ENCODE measurements at places on chromosomes 12 and 14.

GRCh38 chr12:71945121-71945520 is 6.5 kb downstream of the TPH2 start:
- DNase-seq: no peak

DNA sequence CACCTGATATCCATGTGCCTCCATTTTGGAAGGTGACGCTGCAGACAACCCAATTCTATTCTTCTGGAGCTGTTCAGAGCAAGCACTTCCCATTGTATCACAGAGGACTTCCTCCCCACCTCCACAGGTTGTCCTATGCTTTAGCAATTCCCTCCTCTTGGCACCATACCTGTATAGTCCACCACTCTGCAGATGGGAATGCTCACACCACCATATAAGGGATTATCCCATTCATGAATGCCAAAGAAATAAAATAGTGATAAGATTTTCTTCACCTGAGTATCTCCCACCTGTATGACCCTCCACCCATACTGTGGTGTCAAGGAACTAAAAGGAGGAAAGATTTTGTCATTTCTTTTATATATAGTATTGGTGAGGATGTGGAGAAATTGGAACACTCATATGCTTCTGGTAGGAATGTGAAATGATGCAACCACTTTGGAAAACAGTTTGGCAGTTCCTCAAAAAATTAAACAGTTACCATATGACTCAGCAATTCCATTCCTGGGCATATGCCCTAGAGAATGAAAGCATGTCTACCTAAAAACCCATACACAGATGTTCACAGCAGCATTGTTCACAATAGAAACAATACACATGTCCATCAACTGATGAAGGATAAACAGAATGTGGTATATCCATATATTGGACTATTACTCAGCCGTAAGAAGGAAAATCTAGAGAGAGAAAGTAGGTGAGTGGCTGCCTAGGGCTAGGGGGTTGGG is 75.2 kb downstream of the FIGNL2 start:
- DNase-seq: no peak

- no peak for DNase-seq
These were observed 95.1 kb downstream of the CAND1 start for GRCh38 chr12:67364228-67364627.

DNA sequence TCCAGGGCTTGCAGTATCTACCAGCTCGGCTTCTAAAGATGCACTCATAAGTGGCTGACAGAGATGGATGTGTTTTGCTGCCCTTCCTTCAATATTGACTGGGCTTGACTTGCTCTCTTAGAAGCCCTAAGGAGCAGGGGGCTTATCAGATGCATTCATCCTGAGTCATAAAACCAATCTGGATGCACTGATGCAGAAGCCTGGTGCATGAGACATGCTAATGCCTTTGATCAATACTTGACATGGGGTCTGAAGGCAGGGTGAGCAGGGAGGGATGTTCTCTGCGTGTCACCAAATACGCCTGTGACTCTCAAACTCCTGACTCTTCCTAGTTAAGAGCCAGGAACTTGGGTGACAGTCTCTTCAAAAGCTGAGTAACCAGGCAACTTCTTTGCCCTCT is 77.8 kb upstream of the HSPB8 start:
- DNase-seq: no peak

DNA sequence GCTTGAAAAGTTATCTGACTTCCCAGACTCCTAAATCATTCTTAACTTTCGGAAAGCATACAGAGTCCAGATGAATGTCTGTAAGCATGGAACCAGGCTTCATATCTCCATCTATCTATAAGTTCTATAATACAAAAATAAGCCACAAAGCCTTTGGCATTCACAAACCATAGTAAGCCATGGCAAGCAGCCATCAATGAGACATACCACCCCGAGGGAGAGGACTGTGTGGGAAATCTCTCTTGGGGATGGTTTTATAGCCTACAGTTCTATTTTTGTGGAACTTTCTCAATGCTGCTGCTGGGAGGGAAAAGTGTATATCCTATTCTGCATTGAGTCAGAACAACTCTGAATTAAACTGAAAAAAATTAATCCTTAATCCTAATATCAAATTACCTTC is 20.4 kb downstream of the EGLN3 start:
- DNase-seq: no peak

DNA sequence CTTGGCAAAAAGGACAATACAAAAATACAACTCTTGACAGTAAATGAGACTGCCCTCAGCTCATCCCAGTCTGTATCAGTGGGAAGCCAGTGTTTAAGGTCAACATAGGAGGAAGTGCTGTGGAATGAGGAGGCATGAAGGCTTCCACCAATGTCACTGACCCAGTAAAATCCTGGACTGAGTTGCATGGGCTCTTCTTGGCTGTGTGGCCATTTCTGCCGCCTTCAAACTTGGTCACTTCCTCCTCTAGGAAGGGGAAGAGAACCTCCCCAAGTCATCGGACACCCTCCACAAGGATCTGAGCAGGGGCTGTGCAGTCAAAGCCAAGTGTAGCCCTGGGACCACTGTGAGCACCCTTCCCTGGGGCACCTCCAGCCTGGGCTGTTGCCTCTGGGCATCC is 11.9 kb downstream of the GPR68 start:
- DNase-seq: no peak

DNA sequence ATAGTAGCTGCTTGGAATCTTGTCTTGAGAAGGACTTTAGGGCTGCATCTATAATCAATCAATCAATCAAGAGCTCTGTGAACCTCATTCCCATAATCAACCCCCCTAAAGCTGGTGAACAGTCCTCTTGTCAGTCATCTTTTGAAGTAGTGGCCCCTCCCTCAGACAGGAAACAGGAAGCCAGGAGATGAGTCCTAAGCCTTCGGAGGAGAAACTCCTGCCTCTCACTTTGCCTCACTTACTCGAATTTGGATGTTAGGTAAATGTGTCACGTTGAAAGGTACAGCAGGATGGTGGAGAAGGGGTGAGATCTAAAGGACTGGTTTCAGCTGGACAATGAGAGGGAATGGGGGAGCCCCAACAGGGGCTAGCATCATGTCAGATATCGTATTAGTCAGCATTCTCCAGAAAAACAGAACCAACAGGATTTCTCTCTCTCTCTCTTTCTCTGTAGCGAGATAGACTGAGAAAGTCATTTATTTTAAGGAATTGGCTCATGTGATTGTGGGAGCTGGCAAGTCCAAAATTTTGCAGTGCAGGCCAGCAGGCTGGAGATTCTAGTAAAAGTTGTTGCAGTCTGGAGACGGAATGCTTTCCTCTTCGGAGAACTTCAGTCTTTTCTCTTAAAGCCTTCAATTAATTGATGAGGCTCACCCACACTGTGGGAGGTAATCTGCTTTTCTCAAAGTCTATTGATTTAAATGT is 144.4 kb upstream of the PWP1 start:
- DNase-seq: no peak

- DNase-seq: no peak
These were observed 3.8 kb downstream of the DCN start for GRCh38 chr12:91178781-91179180.

DNA sequence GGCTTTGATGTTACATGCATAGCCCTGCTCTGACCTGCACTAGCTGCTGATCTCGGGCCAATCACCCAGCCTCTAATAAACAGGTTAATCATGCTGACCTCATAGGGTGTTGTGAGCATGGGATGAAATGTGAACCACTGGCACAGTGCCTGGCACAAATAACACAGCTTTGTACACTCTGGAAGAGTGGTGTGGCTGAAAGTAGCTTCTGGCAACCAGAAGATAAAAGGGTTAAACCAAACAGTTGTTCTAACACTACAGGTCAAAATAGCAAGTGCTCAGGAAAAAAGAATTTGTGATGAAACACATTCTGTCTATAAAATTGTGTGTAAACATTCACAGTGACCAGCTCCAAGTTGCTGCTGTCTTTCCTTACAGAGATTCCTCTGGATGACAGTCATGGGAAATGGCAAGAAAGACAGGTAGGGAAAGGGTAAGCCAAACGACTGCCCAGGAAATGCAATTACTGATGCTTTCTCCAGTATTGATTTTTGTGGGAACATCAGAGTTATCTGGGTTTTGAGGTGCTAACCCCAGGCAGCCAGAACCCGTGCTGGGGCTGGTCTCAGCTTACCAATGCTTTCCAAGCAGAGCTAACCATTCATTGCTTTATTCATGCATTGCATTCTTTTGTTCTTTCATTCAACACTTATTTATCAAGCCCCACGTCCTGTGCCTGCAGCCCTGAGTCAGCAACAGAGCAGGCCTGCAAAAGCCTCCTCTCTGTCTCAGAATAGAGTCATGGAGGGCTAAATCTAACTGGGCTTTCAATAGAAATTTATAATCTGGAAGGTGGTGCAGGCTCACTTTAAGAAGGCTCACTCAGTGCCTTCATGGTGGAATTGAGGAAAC is 38.1 kb upstream of the CAPRIN2 start:
- no peak for DNase-seq

DNA sequence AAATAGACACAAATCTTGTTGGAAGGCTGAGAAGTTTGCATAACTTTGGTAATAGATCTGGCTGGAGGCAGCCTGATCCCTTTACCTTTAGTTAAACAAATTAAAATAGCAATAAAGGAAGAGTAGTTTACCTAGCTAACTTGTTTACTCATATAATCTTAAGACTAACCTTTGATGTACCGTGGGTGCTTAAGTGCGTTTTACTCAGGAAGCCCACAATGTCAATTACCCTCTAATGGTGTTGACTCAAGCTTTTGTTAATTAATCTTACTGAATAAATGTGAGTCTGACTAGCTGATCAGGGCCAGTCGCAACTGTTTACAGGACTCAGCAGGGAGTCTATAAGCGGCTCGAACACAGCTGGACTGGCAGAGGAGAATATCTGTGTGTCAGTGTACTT is 51.5 kb downstream of the FAR2 start:
- no peak for DNase-seq

DNA sequence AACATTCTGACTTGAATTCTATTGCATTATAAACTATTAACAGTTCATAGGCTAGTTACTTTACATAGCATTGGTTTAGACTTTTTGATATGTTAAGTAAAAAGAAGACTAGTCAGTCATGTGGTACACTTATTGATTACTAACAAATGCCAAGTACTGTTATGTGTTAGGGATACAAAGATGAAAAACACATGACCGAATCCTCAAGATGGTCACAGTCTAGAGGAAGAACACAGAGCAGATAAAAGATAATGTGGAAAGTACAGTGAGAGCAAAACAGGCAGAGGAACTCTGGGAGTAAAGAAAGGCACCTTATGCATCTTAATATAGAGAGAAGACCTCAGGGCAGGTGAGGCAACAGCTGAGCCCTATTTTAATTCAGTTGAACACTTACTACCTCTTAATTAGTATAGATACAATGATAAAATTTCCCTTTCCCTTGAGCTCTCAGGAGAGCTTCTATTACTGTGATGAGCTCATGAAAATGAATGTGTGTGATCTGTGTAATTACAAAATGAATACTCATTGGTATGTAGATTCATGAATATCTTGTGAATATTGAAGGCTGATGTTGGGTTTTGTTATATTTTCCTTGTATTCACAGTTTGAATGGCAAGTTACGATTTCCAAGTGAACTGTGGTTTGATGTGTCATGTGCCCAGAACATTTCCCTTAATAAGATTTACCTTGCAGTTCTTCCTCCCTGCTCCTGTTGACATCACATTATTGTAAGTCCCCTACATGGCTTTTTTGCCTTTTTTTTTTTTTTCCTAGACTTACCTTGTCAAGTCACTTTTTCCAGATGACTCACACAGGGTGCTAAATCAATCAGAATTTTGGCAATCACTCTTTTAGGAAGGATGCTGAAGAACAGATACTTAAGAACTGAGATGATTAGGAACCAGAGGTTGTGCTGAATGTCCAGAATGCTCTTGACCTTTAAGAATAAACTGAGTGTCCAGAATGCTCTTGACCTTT is 29.5 kb upstream of the MSRB3 start:
- DNase-seq: peak; percentile 17

DNA sequence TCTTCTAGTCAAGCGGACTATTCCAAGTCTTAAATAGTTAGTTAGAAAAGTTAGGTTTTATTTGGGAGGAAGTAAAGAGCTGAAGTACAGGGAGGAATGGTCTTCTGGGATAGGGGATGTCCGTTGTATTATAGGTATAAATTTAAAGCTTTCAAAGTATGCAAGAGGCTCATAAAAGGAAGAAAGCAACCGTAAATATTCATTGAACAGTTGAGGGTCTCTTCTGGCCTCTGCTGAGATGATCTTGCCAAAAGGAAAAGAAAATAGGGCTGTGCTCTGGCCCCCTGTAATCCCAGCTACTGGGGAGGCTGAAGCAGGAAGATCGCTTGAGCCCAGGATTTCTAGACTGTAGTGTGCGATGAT is 377 bp upstream of the TIMELESS start:
- no peak for DNase-seq

- DNase-seq: no peak
These were observed 13.7 kb downstream of the TXNDC16 start for GRCh38 chr14:52538623-52539022.

GRCh38 chr12:94426049-94426448 is 33.6 kb downstream of the CEP83 start:
- no peak for DNase-seq

- DNase-seq: no peak
These were observed 47.7 kb upstream of the PTCSC3 start for GRCh38 chr14:36224176-36224575.

DNA sequence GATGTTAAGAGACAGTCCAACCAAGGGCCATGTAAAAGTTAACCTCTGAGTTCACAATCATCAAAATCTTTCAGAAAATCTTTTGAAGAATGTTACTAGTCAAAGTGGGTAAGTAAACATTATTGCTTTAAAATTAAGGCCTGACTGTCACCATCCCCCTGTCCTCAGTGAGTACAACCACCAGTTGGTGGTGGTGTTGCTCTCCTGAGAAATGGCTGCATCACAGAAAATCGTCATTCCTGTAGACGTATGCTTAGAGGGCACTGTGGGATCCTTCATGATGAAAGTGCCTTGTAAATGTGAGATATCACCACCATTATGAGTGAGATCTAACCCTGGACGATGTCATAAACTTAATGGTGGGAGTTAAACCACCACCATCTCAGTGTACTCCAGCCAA is 451.2 kb downstream of the RPS29 start:
- DNase-seq: no peak

- no peak for DNase-seq
These were observed 49.1 kb downstream of the NCOR2 start for GRCh38 chr12:124518051-124518932.

DNA sequence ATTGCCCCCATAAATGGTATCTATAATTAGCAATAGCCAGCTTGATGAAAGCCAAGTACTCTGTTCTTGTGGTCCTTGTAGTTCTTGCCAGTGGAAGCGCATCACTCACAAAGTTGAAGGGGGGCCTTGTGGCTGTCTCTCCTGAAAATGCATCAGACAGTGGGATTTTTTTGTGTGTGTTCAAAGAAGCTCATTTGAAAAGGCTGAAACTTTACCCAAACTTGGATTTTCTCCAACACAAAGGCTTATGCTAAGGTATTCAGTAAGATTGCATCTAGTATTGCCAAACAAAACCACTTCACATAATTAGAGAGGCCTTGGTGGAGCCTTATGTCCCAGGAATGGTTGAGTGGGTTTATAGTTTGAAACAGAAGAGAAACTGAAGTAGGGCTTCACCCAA is 216.7 kb upstream of the TMTC1 start:
- DNase-seq: no peak
